Stimulated activated CD4-positive, alpha-beta T cell treated with anti-CD3 and anti-CD28 coated beads, Interleukin-12 subunit alpha, Interleukin-12 subunit beta, amount 100 ng/mL, for 24 hours (primary cell): ENCODE measurements at places on chromosomes 3 and 15.

- no peak for DNase-seq
These were observed 2.0 kb upstream of the CD200R1 start for GRCh38 chr3:112976953-112977352.

- no peak for DNase-seq
These were observed 681 bp downstream of the CTDSPL start for GRCh38 chr3:37862219-37862902.

DNA sequence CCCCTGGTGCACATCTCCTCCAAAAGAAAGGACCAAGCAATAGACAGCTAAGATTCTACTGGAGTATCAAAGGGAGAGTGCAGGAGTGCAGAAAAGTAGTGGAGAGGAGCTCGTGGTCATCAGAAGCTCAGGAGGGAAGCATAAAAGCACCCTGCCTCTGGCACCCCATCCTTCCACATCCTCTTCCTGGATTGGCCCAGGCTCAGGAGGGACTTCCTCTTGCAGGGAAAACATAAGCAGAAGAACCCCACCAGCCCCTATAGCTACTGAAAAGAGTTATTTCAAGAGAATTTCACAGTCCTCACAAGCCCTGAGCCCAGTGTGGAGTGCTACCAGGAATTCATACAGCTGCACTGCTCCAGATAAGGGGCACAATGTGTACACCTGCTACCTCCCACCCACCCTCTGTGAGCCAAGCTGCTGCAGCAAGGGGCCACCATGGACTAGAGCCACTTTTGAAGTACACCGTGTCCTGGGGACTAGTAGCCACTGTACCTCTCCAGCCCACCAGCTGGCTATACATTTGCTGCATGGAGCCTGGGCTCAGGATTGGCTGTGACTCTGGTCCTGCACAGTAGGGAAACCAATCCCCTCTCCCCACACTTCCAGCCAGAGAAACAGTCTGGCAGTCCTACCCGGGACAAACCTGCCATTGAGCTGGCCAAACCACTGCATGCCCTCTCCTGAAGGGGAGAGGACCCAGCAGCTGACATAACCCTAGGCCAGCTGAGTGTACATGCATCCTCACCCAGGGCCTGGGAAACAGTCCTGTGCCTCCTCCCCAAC is 43.0 kb downstream of the CD200R1 start:
- DNase-seq: no peak

GRCh38 chr15:99706557-99707303 is 26.5 kb downstream of the LYSMD4 start:
- no peak for DNase-seq

GRCh38 chr3:52730681-52731080 is 24.8 kb downstream of the SPCS1 start:
- DNase-seq: no peak

DNA sequence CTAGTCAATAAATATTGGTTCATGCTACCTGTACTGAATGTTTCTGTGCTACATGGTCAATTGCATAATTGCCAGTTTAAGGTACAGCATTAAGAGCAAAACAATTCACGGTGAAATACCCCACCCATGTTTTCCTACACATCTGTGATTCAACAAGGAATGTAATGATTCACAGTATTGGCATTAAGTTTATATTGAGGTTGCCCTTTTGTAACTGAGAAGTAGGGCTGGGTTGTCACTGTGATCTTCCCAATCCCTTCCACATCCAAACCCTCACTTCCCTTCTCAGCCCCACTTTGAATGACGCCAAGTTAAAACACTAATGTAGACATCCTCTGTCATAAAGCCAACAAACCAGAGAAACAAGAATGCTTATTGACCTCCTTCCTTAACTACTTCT is 112.0 kb upstream of the TJP1 start:
- DNase-seq: no peak

- DNase-seq: no peak
These were observed 2.3 kb downstream of the CAMKV start for GRCh38 chr3:49867400-49867799.

GRCh38 chr3:126149960-126150515 is 30.3 kb downstream of the ALDH1L1 start:
- no peak for DNase-seq

GRCh38 chr3:99950921-99951320 is 133.3 kb downstream of the CMSS1 start:
- DNase-seq: no peak

DNA sequence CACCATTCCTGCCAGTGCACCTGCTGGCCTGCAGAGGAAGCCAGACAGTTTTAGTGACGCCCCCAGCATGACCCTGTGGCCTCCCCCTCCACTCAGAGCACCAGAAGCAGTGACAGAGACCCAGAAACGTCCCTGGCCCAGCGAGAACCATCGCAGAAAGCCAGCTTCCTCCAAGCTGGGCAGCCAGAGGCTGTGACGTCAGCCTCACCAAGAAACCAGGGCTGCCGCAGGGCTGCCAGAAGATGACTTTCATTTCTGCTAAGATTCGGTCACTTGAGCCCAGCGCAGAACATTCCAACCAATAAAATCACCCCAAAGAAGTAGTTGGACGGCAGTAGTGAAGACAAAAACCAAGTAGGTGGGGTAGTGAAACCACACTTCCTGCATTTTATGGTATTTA is 29.6 kb upstream of the RPL32 start:
- no peak for DNase-seq

DNA sequence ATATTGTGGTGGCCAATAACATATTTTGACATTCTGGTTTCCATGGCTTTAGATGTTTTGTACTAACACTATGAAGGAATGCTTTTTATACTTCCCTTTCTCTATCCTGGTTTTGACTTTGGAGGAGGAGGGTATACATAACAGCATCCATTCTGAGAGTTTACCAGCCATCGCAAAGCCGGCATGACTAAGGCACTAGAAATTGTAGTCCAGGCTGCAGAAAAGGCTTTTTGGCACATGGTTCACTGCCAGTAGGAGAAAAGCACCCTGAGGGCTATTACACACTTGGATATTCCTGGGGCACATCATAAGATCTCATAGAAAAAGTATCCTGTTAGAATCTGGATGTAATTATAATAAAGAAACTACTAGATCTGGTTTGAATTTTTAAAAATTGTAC is 101.8 kb downstream of the STT3B start:
- no peak for DNase-seq

DNA sequence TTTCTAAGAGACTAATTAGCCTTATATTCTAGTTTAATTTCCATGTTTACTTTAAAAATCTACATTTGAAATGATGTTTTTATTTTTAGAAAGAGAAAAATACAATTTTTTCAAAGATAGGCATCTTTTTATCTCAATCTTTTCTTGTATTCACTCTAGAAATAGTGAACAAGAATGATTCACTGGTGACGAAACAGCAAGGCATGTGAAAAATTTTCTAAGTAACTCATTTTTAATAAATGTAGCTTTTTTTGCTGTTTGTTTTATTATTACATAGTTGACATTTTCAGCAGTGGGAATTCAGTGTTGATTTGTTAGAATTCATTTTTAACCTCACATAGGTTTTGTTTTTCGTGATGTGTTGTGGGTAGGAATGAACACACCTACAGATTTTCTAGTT is 1226.4 kb downstream of the NSUN3 start:
- no peak for DNase-seq

DNA sequence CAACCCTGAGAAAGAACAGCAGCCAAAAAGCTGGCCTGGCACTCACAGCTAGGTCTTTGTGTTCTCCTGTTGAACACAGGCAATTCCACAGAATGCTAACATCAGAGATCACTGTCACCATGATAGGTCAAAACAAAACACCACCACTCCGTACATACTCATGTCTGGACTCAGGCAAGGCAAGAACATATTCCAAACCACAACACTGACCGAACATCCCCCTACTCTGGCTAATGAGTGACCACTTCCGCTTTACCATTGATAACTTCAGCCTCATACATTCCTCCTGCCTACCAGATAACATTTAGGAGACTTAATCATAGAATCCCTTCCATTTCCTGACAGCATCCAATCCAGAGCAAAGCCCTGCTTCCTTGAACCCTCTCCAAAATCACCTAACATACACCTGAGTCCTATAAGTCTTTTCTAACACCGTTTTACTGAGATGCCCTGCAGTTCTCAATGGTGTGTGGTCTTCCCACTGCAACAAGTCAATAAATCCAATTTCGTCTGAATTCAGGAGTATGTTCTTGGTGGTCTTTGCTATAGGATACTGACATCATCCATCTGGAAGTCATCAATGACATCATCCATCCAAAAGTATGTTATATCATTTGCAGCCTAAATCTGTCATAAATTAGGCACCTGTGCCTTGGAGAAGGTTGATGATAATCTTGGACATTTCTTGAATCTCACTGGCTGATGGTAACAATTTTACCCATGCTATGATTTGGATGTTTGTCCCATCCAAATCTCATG is 23.7 kb downstream of the RIOX2 start:
- DNase-seq: no peak

DNA sequence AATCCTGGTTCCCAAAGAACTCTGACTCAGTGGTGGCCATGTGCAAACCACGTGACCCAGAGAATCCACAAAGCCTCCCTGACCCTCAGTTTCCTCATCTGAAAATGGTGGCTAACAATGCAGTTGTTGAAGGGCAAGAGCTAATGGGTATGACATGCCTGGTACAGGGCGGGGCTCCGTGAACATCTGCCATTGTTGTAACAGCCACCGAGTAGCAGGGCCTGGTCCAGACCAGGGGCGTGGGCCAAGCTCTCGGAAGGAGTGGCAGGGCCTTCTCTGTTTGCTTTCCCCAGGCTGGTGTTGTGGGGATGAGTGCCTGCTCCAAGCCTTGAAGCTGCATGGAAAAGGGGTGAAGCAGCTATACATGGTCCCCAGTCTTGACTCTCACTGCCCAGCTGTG is 13.4 kb downstream of the MAPKAPK3 start:
- DNase-seq: no peak

- DNase-seq: no peak
These were observed 30.4 kb downstream of the SLC51A start for GRCh38 chr3:196246612-196247308.

GRCh38 chr3:122773944-122774509 is 19.6 kb downstream of the HSPBAP1 start:
- DNase-seq: no peak

GRCh38 chr3:10074666-10075065 is 33.4 kb downstream of the FANCD2OS start:
- DNase-seq: no peak

DNA sequence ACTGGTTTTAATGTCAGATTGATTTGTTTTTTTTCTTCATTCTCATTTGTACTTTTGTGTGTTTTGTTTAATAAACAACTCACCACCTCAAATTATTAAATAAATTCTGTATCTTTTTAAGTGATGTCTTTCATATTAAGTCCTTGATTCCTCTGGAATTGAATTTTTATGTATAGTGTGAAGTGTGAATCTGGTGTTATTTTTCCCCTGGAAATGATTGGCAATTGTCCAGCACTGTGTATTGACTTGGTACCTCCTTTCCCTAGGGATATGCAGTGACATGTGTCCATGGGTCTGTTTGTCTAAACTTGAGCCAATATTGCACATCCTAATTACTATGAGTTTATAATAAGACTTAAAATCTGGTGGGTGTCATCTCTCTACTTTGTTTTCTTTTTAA is 2.1 kb downstream of the RNU5B-1 start:
- DNase-seq: no peak

DNA sequence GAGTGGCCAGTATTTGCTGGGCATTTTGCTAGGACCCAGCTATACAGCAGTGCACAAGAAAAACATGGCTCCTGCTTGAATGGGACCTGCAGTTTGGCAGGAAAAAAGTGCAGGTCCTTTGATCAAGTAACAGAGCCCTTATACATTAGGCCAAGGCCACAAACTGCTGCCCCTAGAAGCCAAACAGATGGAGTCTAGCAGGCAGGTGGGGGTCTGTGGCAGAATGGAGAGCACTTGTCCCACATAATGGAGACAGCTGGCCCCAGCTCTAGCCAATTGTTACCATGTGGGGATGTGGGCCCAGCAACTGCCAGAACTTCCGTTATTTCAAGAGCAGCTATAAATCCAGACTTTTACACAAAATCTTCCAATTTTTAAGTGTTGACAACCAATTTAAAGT is 79.3 kb downstream of the SHQ1 start:
- no peak for DNase-seq

DNA sequence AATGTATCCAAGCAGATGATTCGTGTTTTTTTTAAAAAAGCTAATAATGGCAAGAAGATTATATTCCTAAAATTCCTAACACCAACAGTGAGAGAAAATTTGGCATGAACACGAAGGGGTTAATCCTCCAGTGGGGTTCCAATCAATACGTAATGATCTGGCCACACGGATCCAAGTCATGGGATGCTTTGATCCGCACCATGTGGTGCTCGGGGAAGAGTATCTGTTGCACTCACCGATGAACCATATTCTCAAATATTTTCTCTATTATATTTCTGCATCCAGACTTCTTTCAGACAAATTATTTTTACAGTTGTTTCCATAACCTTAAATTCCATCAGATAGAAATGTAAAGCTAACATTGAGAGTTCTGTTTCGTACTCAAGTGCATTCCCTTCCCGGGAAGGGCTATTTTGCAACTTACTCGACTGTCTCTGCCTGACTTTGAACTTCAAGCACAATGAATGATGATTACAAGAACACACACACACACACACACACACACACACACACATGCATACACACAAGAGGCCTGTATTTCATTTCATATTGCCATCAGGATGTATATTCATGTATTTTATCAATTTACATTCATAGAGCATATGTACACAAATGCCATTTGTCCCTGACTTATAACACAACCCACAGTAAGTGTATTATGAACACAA is 567.2 kb downstream of the FOXP1 start:
- DNase-seq: no peak

DNA sequence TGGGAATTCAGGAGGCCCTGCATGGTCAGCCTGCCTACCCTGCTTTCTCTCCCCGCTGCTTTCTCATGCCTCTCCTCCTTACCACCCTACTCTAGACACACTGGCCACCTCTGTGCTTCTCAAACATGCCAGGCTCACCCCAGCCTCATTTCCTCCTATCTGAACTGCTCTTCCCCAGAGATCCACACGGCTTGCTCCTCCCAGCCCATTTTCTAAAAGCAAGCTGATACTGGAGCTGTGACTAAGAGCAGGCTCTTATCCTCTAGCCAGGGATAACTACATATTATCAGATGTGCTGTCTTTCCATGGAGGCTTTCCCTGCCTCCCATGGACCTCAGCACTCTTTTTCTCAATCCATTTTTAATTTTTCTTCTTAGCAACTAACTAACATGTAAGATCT is 85.9 kb downstream of the BOC start:
- no peak for DNase-seq

DNA sequence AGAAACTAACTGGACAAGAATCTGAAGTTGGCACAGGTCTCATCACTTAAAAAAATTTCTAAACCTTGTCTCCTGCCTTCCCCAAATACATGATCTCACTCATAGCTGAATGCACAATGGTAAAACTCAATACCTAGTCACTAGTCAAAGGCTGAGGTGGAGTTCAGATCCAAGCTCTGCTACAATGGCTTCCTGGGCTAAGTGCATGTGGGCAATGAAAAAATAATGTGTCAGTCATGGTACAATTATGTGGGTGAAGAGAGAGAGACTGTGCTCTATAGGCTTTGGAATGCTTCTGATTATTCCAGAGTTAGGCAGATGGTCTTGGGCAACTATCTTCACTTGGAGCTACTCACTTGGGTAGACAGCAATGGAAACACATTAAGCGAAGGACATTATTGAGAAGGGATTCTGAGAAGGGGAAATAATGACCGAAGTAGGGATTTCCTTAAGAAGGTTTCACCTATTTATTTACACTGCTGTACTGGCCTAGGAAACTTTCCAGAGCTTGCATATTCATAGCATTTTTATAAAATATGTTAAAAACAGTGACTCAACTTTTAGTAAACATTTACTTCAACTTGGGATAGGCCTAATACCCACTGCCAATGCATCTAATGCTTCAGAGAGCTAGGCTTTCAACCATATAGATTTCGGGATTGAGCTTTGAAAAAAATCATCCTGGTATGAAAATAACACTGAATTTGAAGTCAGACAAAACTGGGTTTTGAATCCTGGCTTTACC is 58.7 kb upstream of the PLXND1 start:
- DNase-seq: no peak
